ENCODE measurements at places on chromosomes 3 and 15.

- no peak for DNase-seq
Observed at GRCh38 chr3:187916072-187916471, 170.8 kb upstream of the BCL6 start.

GRCh38 chr3:187014417-187014864, 84.1 kb downstream of the ST6GAL1 start:
- DNase-seq, result no peak

DNA sequence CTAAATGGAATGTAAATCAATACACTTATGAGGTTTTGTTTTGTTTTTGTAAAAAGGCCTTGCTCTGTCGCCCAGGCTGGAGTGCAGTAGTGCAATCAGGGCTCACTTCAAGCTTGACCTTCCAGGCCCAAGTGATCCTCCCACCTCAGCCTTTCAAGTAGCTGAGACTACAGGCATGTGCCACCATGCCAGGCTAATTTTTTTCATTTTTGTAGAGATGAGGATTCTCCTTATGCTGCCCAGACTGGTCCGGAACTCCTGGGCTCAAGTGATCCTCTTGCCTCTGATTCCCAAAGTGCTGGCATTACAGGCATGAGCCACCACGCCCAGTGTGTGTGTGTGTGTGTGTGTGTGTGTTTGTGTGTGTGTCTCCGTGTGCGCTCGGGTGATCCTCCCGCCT, 1.3 kb upstream of the TRIP4 start:
- DNase-seq, result no peak

- DNase-seq, result peak; percentile 23
Observed at GRCh38 chr3:72347819-72348319, 500.4 kb downstream of the SHQ1 start.

GRCh38 chr15:70508561-70509281, 254.6 kb downstream of the UACA start:
- DNase-seq, result no peak

Data from CD4-positive, alpha-beta T cell treated with Interleukin-10 for 1 hour (primary cell).